ENCODE measurements at places on chromosomes 13 and 19.

DNA sequence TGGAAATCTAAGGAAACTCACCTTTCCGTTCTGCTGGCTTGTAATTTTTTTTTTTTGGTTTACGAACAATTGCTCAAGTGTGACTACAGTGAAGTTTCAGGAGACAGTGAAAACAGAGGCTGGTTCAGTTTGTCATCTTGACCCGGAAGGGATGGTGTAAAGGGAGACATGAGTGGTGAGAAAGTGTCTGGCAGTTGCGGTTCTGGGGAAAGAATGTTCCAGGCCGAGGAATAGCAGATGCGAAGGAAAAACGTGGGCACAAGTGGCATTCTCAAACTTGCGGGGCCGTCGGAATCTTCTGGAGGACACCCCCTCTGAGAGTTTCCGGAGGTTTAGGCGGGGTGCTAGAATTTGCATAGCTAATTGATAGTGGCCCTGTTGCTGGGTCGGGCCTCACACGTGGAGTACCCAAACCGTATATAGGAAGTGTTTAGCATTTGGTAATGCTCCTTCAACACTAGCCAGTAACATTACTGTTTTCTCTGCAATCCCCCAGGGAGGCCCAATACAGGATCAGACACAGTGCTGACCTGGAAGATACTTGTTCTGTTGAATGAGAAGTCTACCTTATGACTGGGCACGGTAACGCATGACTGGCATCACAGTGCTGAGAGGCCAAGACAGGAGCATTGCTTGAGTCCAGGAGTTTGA is 2.8 kb upstream of the TNFSF9 start:
- DNase-seq, result no peak

- DNase-seq, result no peak
Observed at GRCh38 chr13:26719356-26719945, 41.1 kb downstream of the GPR12 start.

GRCh38 chr19:35796645-35797542 is 15.8 kb downstream of the PRODH2 start:
- no peak for DNase-seq

- DNase-seq, result peak; percentile 25
Observed at GRCh38 chr19:7970716-7971448, 27.4 kb upstream of the TIMM44 start.

- no peak for DNase-seq
Observed at GRCh38 chr13:43472339-43472738, 314.4 kb downstream of the ENOX1 start.

GRCh38 chr19:7188698-7189629 is 105.2 kb downstream of the INSR start:
- no peak for DNase-seq

- no peak for DNase-seq
Observed at GRCh38 chr19:33689868-33690267, 68.1 kb downstream of the CHST8 start.

- DNase-seq, result no peak
Observed at GRCh38 chr19:14411161-14411937, 7.8 kb downstream of the DDX39A start.

GRCh38 chr13:33633701-33634545 is 184.0 kb upstream of the RFC3 start:
- peak; percentile 76 for DNase-seq

GRCh38 chr13:97327086-97327485 is 105.0 kb downstream of the MBNL2 start:
- DNase-seq, result no peak

- no peak for DNase-seq
Observed at GRCh38 chr19:40590464-40591265, 10.5 kb upstream of the LTBP4 start.

DNA sequence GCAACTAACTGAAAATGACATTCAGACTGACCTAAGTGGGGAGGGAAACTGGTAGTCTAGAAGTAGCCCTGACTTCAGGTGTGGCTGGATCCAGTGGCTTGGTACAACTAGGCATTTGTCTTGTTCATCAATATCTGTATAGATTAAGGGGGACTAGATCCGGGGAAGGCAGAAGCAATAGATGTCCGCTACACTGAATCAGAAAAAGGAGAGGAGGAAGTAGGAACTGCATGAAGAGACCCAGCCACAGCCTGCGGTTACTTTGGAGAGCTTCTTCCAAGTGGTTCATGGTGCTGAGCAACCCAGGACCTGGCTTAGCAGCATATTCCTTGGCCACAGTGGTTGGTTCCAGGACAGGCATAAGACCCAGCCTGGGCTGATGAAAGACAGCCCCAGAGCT is 9.9 kb upstream of the PRODH2 start:
- no peak for DNase-seq

DNA sequence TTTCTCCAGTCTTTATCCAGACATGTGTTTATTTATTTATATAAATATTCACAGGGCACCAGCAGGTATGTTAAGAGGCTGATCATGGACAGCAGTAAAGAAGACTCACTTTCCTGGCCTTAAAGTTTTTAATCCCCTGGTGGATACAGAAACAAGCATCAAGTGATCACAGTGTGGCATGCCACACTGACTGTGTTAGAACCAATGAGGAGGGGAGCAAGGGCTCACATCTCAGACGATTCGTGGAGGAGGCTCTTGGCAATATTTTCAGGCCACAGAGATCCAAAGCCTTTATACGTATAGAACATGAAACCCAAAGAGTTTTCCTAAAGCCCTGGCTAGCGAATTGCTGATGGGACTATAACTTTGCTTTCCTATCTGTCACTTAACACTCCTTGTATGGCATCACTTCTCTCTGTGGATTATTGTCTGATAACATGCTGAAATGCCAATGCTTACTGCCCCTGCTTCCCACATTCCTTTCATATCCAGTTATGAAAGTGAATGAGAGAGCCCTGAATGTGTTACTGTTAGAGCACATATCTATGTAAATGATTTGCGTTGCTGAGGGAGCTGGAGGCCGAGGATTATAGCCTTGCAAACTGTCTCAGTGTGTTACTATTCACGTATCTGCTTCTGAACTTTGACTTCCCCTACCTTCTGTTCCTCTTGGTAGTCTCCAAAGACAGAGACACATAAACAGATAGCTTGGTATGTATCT is 37.6 kb downstream of the POLR1D start:
- DNase-seq, result peak; percentile 38

DNA sequence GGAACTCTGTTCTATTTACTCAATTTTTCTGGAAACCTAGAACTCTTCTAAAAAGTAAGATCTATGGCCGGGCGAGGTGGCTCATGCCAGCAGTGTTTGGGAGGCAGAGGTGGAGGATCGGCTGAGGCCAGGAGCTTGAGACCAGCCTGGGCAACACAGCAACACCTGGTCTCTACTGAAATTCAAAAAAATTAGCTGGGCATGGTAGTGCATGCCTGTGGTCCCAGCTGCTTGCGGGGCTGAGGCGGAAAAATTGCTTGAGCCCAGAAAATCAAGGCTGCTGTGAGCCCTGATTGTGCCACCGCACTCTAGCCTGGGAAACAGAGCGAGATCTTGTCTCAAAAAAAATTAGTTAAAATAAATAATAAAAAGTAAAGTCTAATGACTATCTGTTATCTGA is 28.6 kb downstream of the F2RL3 start:
- DNase-seq, result no peak

DNA sequence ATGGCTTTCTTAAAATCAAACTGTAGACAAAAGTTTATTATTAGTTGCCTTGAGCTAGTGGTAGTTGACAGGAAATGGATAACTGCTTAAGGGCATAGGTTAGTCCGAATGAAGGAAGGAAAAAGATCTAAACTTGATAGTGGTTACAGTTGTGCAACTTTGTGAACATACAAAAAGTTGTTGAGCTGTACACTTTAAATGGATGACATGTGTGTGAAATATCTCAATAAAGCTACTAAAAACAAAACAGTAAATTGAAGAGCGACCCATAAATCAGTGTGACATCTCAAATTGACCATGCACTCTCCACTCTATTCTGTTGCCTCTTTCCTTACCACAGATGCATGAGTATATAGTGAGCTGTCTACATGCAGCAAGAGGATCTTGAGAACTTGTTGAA is 1757.8 kb downstream of the PCDH9 start:
- DNase-seq, result peak; percentile 61

DNA sequence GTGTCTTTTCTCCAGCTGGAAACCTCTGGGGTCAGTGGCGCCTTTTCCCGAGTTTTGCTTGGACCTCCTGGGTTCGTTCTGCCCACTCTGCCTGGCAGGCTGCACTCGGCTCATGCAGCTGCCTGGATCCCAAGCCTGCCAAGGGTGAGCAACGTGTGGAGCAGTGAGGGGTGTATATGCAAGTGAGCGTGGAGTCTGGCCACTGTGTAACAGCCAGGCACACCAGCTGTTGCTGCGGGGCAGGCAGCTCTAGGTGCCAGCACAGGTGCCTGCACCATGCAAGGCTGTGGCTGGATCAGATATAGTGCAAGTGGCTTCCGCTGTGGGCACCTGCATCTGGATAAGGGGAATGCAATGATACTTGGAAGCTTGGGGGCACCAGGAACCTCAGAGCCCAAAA is 699.4 kb downstream of the SLITRK1 start:
- DNase-seq, result no peak

- no peak for DNase-seq
Observed at GRCh38 chr13:22009500-22009899, 338.6 kb downstream of the FGF9 start.

GRCh38 chr13:42099962-42100675 is 51.7 kb downstream of the DGKH start:
- no peak for DNase-seq

DNA sequence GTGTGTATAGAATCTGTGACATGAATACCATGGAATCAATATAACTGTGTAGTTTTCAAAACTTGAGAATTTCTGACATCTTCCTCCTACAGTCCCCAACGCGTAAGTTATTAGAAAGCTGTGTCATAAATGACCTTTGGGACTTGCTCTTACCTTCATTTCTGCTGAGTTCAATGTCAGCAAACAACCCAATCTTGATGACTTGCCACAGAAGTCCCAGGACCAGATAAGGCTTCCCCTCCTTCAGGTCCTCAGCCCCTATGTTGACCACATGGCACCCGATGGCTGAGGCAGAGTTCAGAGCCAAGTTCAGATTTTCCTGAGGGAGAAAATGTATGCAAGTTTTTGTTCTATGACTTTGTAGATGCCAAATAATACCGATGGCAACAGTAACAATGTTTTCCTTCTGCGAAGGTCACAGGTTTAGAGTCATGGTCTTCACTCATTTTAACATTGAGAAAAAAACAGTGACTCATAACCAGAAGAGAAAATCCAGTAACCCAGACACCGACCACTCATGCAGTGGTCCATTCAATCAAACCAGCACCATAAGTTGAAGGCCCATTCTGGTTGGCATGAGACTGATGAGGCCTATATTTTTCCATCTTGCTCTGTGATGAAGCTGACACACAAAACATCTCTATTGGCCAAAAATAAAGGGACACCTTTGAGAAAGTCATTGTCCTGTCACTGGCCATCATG is 29.2 kb downstream of the LCP1 start:
- DNase-seq, result no peak

DNA sequence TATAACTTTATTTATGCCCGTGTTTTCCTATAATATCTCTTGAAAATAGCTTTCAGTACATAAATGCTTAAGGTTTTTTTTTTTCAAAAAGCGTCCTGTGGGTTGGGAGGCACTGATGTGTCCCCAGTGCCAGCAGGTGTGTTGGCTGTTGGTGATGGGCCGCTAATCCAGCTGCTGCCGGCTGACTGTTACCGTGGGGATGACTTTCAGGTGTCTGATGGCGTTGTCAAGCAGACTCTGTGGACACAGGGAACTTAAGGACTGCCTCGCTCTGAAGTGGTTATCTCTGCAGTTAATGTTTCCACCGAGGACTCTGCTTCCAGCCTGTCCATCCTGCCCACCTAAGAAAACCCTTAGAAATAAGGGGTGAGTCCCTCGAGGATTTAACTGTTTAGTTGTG is 94.5 kb downstream of the ANKRD10 start:
- no peak for DNase-seq

- no peak for DNase-seq
Observed at GRCh38 chr13:104534847-104535246, 1468.6 kb upstream of the SLC10A2 start.

GRCh38 chr13:27283906-27284493 is 13.4 kb downstream of the RASL11A start:
- no peak for DNase-seq

- no peak for DNase-seq
Observed at GRCh38 chr19:44661205-44661604, 10.1 kb upstream of the CEACAM19 start.

DNA sequence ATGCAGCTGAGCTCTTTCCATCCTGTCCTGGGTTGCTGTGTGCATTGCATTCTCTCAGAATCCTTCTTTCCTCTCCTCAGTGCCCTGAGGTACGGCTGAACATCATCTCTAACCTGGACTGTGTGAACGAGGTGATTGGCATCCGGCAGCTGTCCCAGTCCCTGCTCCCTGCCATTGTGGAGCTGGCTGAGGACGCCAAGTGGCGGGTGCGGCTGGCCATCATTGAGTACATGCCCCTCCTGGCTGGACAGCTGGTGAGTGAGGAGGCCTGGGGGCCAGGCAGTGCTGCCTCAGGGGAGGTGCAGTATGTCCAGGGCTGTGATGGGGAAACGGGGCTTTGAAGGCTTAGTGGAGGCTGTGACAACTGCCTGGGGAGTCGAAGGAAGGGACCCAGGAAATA is 29.8 kb downstream of the PPP2R1A start:
- no peak for DNase-seq

GRCh38 chr19:41637484-41637883 is 10.6 kb upstream of the CEACAM4 start:
- no peak for DNase-seq

DNA sequence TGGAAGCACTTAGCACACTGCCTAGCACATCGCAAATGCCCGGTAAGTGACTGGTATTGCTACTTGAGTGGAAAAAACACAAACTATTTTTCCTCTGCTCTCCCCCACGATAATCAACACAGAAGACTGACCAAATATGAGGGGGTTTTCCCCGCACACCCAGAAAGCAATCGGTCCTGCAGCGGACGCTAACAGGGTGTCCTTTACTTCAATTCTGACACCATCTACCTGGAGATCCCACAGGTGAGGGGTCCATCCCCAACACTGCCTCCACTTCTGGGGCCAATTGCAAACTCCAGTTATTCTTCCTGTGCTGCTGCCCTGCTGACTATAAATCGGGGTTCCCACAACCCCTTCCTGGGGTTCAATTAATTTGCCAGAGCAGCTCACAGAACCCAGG is 26.2 kb upstream of the PLEKHF1 start:
- no peak for DNase-seq

DNA sequence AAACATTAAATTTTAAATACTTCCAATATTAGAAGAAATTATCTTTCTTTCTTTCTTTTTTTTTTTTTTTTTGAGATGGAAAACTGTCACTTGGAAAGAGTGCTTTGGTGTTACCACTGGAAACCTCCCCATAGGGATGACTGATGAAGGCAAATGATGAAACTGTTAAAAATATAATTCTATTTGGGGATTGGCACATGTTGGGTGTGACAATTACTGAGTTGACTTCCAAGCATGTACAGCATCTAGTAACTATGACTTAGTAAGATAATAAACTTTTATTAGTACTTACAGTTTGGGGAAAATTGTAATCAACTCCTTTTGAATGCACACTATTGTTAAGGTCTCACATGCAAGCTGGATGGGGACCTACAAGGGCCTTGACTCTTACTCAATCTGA is 592.5 kb downstream of the KCTD12 start:
- peak; percentile 28 for DNase-seq

GRCh38 chr13:47638627-47639026 is 362.4 kb downstream of the SUCLA2 start:
- no peak for DNase-seq

Data from iris pigment epithelial cell (primary cell).